ENCODE measurements at places on chromosomes 16 and 17.
A peak's percentile ranks its signal among the peaks of the same experiment; 100 is the strongest.

DNA sequence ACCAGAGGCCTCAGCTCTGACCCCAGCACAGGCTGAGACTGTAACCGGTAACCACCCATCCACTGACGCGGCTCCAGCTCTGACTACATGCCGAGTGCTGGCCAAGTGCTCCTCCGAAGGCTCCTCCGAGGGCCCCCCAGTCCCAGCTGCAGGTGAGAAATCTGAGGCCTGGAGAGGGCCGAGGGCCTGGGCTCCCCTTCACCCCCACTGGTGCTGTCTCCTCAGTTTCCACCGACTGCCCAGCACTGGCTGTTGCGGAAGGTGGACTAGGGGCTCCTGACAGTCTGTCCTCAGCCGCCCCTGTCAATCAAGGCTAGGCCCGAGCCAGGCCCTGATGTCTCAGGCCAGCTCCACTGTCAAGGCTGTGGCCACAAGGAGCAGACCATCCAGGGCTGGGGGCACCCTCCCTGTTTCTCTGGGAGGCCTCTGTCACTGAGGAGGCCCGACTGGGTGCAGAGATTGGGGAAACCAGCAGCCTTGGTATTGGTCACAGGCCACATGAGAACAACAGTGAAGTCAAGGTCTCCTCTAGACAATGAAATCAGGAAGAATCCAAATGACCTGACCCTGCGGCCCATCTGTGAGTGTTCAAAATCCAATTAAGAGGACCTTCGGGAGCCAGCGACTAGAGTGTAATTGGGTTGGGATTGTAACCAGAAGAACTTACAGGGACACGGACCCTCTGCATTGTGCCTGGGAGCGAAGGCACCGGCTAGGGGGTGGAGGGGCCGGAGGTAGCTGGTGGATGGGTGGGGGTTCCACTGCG is 5.1 kb downstream of the TMEM235 start:
- no peak for DNase-seq

DNA sequence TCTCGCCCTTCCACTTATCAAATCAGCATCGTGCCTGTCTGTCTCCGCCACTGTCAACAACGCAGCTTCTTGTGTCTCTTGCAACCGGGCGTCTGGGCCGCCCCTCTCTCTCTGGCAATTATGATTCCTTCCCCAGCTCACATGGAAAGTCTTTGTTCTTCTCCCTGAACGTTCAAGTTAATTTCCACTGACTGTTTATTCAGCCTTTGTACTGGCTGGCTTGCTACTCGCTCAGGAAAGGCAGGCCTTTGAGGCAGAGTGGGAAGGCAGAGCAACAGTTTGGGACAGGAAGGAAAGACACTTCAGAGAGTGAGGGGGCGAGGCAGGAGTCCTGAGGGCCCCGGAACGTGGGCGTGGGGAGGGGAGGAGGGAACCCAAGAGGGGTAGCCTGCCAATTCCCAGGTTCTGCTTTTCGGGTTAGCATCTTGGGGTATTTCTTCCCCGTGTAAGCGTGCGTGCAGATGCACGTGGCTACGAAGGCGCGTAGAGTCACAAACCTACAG is 50.8 kb downstream of the AKAP1 start:
- DNase-seq = peak; percentile 61

DNA sequence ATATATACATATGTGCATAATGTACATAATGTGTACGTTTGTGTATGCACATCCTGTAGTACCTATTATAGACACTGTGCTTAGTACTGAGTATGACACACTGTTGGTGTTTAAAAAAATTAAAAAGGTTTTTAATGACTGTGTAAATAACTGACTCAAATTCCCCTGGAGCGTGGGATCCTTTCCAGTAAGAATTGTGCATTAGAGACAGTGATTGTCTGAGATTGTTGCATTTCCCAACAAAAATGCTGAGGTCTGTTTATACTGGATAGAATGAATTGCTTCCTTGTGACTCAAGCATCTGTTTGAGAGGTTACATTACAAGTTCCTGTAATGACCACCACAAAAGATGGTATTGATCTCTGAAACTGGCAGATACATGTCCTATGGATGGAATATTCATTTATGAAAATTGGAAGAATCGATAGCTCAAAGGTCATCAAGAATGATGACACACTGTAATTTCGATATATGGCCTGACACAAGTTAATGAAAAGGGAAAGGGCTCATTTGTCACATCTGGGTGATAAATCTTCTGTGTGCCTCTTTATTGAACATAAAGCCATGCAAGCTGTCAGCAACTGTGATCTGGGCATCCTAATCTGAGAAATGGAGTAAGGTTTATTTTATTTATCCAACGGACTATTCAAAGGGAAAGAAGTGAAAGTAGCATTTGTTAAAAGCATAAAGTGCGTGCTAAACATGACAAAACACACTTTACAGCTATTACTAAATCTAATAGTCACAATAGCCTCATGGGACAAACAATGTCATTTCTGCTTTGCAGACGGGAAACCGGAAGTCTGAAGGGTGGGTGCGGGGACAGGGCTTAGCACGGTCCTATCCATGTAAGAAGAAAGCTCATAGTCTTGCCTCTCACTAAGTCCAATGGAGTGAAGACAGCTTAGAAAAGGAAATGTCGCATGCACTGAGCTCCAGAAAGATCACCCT is 228.8 kb downstream of the CDH11 start:
- DNase-seq = no peak

GRCh38 chr16:73565263-73565662 is 517.3 kb upstream of the ZFHX3 start:
- no peak for DNase-seq

GRCh38 chr17:48738803-48739526 is 10.4 kb upstream of the HOXB13 start:
- DNase-seq = no peak

DNA sequence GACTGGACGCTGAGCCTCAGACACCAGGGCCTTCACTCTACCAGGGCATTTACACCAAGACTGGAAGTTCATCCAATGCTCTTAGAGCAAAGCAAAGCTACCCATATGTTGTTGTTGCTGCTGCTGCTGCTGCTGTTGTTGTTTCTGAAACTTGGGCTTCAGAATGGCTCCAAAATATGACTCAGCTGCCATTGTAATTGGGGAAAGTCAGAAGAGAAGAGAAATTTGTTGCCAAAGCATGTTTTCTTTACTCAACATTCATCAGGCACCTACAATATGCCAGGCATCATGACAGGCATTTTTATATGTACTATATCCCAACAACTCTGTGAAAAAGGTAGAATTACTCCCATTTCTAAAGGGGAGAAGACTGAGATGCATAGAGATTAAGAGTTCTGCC is 11.9 kb downstream of the KRT32 start:
- no peak for DNase-seq

GRCh38 chr17:62656446-62656845 is 29.0 kb downstream of the MRC2 start:
- no peak for DNase-seq

GRCh38 chr17:56085576-56086267 is 67.6 kb upstream of the ANKFN1 start:
- DNase-seq = no peak

DNA sequence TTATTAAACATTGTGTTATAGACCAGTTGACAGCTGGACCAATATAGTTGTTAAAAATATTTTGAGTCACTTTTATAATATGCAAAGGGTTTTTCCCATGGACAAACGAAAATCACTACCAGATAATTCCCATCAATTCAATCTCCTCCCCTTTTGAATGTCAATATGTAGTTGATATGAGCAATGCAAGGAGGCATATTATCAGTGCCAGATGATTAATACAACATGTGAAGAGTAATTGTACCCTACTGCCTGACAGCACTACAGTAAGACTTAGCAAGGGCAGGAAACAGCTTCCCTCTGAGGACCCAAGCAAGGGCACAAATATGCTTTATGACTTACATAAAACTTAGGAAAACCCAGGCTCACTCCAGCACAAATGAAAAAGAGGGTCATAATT is 17.3 kb downstream of the KANSL1 start:
- no peak for DNase-seq

- DNase-seq = no peak
Observed at GRCh38 chr17:17892009-17892408, 55.2 kb upstream of the SREBF1 start.
